ENCODE measurements at places on chromosomes 1 and 21.

DNA sequence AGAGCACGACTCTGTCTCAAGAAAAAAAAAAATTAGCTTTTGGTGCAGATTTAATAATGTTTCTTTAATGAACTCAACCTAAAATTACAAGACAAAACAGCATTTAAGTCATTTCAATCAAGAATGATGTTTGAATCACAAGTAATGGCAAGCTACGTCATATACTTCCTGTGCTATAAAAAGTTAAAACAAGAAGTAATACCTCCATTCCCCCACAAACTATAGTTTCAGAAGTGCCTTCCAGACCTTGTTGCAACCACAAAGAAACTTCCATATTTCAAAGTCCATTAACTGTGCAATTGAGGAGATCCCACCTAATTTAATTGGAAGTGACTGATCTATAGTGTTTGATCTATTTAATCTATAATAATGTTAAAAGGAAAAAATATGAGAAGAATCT lies 15.1 kb downstream of the NRDC start:
- H3K27ac ChIP-seq: peak overlapping the region; percentile 43
- DNase-seq: no peak
- no peak overlapping the region for H3K4me3 ChIP-seq
- peaks cover 13% of the 10 kb centered on the region for H3K4me1 ChIP-seq
- no peaks in the 10 kb centered on the region for H3K27me3 ChIP-seq

DNA sequence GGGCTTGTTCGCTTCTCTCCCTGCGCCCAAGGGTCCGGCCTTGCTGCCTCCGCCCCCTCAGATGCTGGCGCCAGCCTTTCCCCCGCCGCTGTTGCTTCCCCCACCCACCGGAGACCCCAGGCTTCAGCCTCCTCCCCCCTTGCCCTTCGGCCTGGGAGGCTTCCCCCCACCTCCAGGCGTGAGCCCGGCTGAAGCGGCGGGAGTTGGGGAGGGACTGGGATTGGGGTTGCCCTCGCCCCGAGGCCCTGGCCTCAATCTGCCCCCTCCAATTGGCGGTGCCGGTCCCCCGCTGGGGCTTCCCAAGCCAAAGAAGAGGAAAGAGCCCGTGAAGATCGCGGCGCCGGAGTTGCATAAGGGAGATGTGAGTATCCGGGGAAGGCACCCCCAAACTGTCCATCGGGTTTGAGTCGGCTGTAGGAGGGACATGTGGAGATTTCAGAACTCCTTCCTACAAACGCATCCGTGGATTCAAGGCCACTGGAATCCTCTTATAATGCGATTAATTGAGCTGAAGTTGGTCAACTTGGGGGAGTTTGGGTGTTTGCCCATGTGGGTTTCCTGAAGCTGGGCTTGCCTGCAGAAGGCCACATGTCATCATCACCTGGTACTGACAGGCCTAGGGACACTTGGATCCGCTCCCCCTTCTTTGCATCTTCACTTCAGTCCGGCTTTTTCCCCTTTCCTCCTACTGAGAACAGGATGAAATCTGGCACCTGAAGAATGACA lies 707 bp downstream of the PRCC start:
- no peaks in the 10 kb centered on the region for H3K27me3 ChIP-seq
- H3K36me3 ChIP-seq: peaks cover 40% of the 10 kb centered on the region
- H3K27ac ChIP-seq: no peak overlapping the region
- peaks cover 49% of the 10 kb centered on the region for H3K4me1 ChIP-seq
- peak; percentile 39 for DNase-seq

- H3K27ac ChIP-seq: no peak overlapping the region
- H3K36me3 ChIP-seq: no peaks in the 10 kb centered on the region
- no peaks in the 10 kb centered on the region for H3K27me3 ChIP-seq
- no peaks in the 10 kb centered on the region for H3K4me1 ChIP-seq
Observed at GRCh38 chr21:16533692-16534407, 804.1 kb downstream of the USP25 start.

GRCh38 chr1:9589144-9589718 lies 520 bp downstream of the TMEM201 start:
- peaks cover 8% of the 10 kb centered on the region for H3K36me3 ChIP-seq
- peak overlapping the region; percentile 80 for H3K27ac ChIP-seq
- peak overlapping the region; percentile 84 for H3K4me3 ChIP-seq
- H3K27me3 ChIP-seq: no peaks in the 10 kb centered on the region
- peaks cover 35% of the 10 kb centered on the region for H3K4me1 ChIP-seq

DNA sequence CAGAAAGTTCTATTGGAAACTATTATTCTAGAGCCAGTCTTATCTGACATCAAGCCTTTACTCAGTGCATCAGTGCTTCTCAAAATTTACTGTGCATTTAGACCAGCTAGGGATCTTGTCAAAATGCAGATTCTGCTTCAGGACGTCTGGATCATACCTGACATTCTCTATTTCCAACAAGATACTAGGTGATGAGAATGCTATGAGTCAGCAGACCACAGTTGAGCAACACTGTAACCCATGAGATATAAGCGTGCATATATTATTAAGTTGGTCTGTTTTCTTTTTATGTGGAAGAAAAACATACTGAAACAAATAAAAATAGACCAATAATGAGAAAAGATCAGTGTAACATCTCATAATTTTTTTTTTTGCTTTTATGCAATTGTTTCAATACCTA lies 40.4 kb upstream of the KCNH1 start:
- H3K4me3 ChIP-seq: no peak overlapping the region
- H3K4me1 ChIP-seq: no peaks in the 10 kb centered on the region
- H3K27me3 ChIP-seq: peaks cover 7% of the 10 kb centered on the region
- H3K27ac ChIP-seq: no peak overlapping the region
- no peak for DNase-seq

DNA sequence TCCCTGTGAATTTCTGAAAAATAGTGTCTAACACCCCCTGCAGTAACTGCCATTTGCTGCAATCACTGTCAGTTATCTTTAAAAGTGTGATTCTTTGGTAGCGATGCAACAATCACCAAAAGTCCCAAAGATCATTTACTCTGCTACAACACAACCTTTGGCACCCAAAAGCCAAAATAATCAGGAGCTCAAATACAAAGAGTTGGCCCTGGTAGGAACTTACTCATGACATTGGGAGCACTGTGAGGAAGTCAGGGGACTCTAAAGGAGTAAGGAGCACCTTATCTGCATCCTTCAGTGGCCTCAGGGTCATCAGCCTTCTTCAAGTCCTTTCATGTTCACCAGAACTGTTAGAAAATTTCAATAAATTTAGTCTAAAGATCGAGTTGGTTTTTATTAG lies 54.6 kb downstream of the SLC16A1 start:
- no peak for DNase-seq
- H3K4me1 ChIP-seq: peaks cover 16% of the 10 kb centered on the region
- no peak overlapping the region for H3K4me3 ChIP-seq
- H3K36me3 ChIP-seq: no peaks in the 10 kb centered on the region

- H3K27ac ChIP-seq: no peak overlapping the region
- no peaks in the 10 kb centered on the region for H3K36me3 ChIP-seq
- H3K4me3 ChIP-seq: no peak overlapping the region
- DNase-seq: peak; percentile 29
- no peaks in the 10 kb centered on the region for H3K4me1 ChIP-seq
- H3K27me3 ChIP-seq: peaks cover 31% of the 10 kb centered on the region
Observed at GRCh38 chr1:70528590-70529333, 117.7 kb downstream of the CTH start.

GRCh38 chr1:205588636-205589035 lies 43.2 kb downstream of the ELK4 start:
- H3K4me1 ChIP-seq: peaks cover 24% of the 10 kb centered on the region
- DNase-seq: no peak
- H3K36me3 ChIP-seq: no peaks in the 10 kb centered on the region
- peaks cover 3% of the 10 kb centered on the region for H3K27me3 ChIP-seq
- no peak overlapping the region for H3K4me3 ChIP-seq

DNA sequence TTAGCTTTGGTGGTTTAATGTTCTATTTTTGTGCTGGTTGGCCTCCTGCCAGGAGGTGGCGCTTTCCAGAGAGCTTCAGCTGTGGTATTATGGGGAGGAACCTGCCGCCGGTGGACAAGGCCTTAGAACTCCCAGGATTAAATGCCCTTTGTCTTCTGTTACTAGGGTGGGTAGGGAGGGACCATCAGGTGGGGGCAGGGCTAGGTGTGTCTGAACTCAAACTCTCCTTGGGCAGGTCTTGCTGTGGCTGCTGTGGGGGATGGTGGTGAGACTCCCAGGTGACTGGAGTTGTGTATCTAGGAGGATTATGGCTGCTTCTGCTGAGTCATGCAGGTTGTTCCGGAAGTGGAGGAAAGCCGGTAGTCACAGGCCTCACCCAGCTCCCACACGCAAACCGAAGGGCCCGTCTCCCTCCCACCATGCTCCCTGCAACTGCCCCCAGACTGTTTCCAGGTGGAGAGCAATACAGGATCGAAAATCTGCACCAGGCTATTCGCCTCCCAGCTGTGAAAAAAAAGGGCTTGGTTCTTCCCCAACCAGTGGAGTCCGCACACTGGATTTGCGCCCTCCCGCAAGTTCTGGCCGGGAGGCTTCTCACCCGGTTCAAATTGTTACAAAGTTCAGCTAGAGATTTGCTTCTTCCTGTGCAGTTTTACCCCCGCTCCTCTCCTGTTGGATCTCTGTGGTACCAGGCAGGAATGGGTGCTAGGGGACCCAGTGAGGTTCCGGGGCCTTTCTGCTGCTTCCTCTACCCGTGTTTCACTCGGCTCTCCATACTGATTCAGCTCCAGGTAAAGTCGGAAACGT lies 220.5 kb downstream of the CENPF start:
- H3K27me3 ChIP-seq: no peaks in the 10 kb centered on the region
- no peaks in the 10 kb centered on the region for H3K36me3 ChIP-seq
- no peaks in the 10 kb centered on the region for H3K4me1 ChIP-seq
- DNase-seq: no peak

DNA sequence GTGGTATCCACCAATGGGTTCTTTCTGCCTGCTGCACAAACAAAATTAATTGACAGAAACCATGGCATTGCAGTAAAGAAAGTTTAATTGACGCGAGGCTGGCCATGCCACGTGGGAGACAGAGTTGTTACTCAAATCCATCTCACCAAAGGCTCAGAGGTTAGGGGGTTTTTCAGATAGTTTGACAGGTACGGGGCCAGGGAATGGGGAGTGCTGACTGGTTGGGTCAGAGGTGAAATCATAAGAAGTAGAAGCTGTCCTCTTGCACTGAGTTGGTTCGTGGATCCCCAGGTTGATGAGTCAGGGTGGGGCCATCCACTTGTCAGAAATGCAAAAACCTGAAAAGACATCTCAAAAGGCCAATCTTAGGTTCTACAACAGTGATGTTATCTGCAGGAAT lies 941 bp upstream of the TBCE start:
- peak; percentile 23 for DNase-seq
- H3K4me1 ChIP-seq: peaks cover 31% of the 10 kb centered on the region
- peak overlapping the region; percentile 44 for H3K4me3 ChIP-seq
- H3K36me3 ChIP-seq: peaks cover 6% of the 10 kb centered on the region
- H3K27me3 ChIP-seq: no peaks in the 10 kb centered on the region

- H3K4me3 ChIP-seq: no peak overlapping the region
- no peaks in the 10 kb centered on the region for H3K36me3 ChIP-seq
- H3K27me3 ChIP-seq: peaks cover 10% of the 10 kb centered on the region
Observed at GRCh38 chr1:27070390-27071048, 57.9 kb upstream of the TENT5B start.

- H3K27me3 ChIP-seq: peaks cover 36% of the 10 kb centered on the region
- peak; percentile 78 for DNase-seq
- peak overlapping the region; percentile 78 for H3K4me3 ChIP-seq
Observed at GRCh38 chr1:228378090-228378872, 28.4 kb downstream of the TRIM11 start.

- no peaks in the 10 kb centered on the region for H3K4me1 ChIP-seq
- H3K36me3 ChIP-seq: no peaks in the 10 kb centered on the region
- no peak for DNase-seq
- no peak overlapping the region for H3K27ac ChIP-seq
Observed at GRCh38 chr1:81824759-81825158, 24.0 kb downstream of the ADGRL2 start.

DNA sequence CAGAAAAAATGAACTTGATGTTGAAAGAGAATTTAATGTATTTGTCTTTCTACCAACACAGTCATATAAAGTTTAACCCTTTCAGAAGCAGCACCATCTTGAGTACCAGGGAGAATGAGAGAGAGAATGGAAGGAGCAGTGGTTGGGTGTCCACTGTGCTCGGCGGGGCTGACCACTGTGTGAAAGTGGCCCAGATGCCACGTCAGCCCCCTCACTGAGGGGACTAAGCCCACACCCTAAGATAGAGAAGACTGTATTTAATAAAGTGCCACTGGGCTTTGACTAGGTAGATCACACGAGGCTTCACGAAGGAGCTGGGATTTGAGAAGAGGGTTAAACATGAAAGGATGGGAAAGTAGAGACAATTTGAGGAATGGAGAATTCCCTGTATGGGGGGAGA lies 31.2 kb downstream of the BATF3 start:
- no peak overlapping the region for H3K4me3 ChIP-seq
- peaks cover 49% of the 10 kb centered on the region for H3K4me1 ChIP-seq
- H3K27ac ChIP-seq: no peak overlapping the region
- no peaks in the 10 kb centered on the region for H3K36me3 ChIP-seq
- DNase-seq: no peak
- peaks cover 6% of the 10 kb centered on the region for H3K27me3 ChIP-seq

DNA sequence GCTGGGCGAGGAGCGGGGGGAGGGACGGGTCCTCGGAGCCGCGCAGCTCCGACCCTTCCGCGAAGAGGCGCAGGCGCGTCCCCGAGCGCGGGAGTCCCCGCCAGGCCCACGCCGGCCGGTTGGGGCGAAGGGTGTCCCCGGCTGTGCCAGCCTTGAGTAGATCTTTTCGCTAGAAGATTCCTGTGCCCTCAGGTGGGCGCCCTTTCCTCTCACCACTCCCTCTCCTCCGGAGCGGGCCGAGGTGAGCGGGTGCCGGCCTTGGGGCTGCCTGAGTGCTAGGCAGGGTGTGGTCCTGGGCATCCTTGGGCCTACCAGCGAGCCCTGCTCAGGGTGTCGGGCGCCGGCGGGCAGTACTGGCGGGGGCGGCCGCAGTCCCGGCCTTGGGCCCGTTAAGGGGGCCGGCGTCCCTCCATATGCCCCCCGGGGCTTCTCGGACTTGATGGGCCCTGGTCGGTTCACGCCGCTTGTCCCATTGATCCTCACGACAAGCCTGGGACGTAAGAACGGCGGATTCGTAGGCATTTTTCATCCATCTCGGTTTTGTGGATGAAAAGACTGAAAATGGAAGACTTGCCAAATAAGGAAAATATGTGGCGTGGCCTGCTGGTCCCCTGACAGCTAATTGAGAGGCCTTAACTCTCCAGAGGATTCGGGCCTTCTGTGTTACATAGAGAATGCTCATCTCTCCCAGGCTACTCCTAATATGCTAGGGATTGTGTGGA lies 712 bp downstream of the DEGS1 start:
- H3K36me3 ChIP-seq: peaks cover 41% of the 10 kb centered on the region
- peak overlapping the region; percentile 91 for H3K4me3 ChIP-seq
- peak overlapping the region; percentile 89 for H3K27ac ChIP-seq
- DNase-seq: peak; percentile 55

- no peak overlapping the region for H3K27ac ChIP-seq
- no peaks in the 10 kb centered on the region for H3K36me3 ChIP-seq
- DNase-seq: no peak
- no peak overlapping the region for H3K4me3 ChIP-seq
Observed at GRCh38 chr1:182674346-182675246, 9.8 kb downstream of the RGS8 start.

GRCh38 chr1:63366908-63367214 lies 566 bp upstream of the ALG6 start:
- DNase-seq: no peak
- peaks cover 15% of the 10 kb centered on the region for H3K27me3 ChIP-seq
- peak overlapping the region; percentile 67 for H3K27ac ChIP-seq
- H3K36me3 ChIP-seq: peaks cover 20% of the 10 kb centered on the region
- peak overlapping the region; percentile 96 for H3K4me3 ChIP-seq

- H3K27me3 ChIP-seq: peaks cover 15% of the 10 kb centered on the region
- no peak overlapping the region for H3K27ac ChIP-seq
- peaks cover 4% of the 10 kb centered on the region for H3K4me1 ChIP-seq
- DNase-seq: no peak
Observed at GRCh38 chr1:206514813-206515387, 7.6 kb downstream of the RASSF5 start.
